ENCODE measurements at places on chromosomes 2 and 18.
A peak's percentile ranks its signal among the peaks of the same experiment; 100 is the strongest.

GRCh38 chr2:118473846-118474540, 373.5 kb downstream of the EN1 start:
- DNase-seq: peak; percentile 81

- DNase-seq: no peak
Observed at GRCh38 chr2:42978175-42978886, 185.9 kb upstream of the HAAO start.

GRCh38 chr2:55107436-55107835, 57.2 kb upstream of the RTN4 start:
- no peak for DNase-seq

- peak; percentile 8 for DNase-seq
Observed at GRCh38 chr2:3461801-3462492, 57.4 kb downstream of the ADI1 start.

GRCh38 chr2:218824004-218824403, 7.6 kb downstream of the PRKAG3 start:
- DNase-seq: no peak

DNA sequence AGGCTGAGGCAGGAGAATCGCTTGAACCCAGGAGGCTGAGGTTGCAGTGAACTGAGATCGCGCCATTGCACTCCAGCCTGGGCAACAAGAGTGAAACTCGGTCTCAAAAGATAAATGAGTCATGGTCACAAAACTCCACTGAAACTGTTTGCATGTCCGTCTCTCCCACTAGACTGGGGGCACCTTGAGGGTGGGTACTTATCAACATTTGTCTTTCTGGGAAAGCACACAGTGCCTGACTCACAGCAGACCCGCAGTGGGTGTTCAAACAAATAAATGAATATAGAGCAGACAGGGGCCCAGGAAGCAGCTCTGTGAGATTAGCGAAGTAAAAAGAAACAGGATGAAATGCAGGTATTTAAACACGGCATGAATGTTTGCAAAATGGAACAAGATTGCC, 211.1 kb upstream of the GATA6 start:
- no peak for DNase-seq

- DNase-seq: no peak
Observed at GRCh38 chr2:58047373-58047935, 848 bp downstream of the VRK2 start.
